Activated naive CD8-positive, alpha-beta T cell treated with anti-CD3 and anti-CD28 coated beads, Interleukin-2, amount 50 U/mL, for 24 hours (primary cell): ENCODE measurements at places on chromosomes 12 and 14.

DNA sequence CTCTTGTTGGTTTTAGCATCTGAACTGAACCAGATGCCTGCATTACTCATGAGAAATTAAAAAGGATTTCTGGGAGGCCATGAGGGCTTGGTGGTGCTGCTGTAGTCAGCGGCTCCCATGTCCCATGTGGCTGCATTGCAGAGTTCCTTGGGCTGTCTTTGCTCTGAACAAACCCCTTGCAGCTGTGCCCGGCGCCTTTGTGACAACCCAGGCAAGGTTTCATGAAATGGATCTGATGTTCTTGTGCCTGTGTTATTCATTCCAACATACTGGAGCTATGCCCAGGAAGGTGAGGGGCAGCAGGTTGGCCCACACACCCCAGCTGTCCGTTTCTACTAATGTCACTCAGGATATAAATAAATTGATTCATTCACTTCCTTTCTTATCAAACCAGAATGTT lies 40.8 kb downstream of the TGFB3 start:
- no peak for DNase-seq

GRCh38 chr12:51972849-51973273 lies 21.4 kb downstream of the ACVR1B start:
- DNase-seq: peak; percentile 71

- DNase-seq: no peak
Measured at GRCh38 chr14:65419593-65420252, 7.2 kb downstream of the FUT8 start.

DNA sequence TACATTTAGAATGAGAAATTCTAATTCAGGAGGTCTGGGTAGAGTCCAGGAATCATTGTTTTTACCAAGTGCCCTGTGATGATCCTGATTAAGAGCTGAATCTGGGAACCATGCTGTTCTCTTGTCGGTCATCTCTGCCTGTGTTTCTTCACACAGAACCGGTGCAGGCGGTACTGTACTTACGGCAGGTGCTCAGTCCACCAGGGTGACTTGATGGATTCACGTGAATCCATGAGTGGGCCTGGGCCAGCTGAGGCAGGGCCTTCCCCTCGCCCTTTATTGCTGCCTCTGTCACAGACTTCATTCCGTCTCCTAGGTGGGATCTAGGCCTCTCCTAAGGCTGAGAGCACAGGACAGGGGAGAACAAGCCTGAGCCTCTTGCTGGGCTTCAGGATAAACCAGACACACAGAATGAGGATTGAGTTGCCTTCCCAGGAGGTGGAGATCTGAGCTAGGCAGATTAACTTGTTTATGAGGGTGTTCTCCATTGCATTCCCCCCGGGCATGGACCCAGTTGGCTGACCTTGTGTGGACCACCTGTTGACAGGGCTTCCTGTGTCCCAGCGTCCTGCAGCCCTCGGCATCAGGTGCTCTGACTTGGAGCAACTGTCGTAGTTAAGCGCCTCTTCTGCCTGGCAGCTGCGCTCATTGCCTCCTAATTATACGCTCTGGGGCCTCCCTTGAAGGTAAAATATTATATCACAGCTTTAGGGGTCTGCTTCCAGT lies 42.1 kb downstream of the B4GALNT3 start:
- DNase-seq: no peak

DNA sequence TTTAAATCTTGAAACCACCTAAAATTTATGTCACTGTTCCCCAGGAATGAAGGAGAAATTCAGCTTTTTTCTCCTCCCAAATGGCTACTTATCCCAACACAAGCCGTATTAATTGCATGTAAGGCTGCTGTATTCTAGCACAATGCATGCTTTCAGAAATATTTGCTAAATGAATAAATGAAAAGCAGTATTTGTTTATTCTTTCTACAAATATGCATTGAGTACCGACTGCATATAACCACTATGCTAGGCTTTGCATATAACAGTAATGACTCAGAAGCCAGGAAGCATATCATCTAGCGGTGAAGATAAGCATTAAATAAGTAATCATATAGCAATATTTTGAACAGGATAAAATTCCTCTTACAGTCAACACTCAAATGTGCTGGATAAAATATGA lies 5.7 kb upstream of the LRR1 start:
- DNase-seq: no peak

DNA sequence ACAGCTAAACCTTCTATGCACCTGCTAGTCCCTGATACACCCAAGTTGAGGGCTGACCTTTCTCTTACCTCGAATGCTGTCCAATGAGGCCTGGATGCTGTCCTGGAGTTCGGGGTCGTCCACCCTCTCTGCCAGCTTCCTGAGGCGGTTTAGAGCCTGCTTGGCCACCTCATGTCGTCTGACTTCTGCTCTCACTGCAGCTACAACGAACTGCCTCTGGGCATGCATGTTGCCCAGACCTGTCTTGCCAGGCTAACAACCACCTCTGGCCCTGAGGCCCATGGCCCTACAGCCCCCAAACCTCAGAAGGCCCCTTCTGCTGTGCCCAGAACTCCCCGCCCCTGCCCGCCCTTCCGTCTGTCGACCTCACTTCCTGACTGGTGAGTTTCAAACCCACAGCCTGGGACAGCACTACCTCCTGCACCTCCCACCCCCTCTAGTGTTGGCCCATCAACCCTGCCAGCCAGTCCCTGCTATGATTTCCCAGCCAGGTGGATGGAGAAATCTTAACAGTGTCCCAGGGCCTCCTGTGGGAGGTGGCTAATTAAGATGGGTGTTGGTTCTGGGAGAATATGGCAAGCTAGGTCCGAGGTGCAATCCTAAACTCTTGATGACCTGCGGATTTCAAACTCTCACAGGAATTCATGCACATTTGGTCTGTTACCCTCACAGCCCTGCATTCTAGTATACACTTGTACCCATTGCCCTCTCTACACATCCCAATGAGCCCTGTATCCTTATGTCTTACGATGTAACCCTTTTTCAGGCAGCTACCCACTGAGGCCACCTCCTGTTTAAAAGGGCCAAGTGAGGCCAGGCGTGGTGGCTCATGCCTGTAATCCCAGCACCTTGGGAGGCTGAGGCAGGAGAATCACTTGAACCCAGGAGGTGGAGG lies 2.7 kb upstream of the TSPAN31 start:
- peak; percentile 78 for DNase-seq

DNA sequence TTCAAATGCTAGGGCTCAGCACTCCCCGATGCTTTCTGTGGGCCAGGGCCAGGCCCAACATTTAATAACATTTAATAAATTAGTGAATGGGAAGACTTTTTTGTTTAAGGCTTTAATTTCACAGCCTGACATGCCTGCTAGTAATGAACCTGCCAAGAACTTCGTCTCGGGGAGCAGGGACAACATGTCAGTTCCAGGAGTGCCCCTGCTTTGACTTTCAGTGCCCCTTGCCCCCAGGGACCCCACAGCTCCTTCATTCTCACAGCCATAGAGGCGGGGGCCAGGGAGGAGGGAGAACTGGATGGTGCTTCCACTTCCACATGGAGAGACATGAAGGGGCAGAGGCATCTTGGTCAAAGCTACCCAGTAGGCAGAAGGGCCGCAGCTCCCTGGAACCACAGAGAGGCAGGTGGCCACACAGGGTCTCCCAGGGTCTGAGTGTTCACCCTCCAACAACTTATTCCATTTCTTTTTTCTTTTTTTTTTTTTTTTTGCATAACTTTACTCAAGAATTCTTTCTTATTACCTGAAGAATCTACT lies 66.0 kb upstream of the DDX11 start:
- DNase-seq: no peak

- DNase-seq: no peak
Measured at GRCh38 chr12:2895051-2895451, 4.4 kb downstream of the TULP3 start.

DNA sequence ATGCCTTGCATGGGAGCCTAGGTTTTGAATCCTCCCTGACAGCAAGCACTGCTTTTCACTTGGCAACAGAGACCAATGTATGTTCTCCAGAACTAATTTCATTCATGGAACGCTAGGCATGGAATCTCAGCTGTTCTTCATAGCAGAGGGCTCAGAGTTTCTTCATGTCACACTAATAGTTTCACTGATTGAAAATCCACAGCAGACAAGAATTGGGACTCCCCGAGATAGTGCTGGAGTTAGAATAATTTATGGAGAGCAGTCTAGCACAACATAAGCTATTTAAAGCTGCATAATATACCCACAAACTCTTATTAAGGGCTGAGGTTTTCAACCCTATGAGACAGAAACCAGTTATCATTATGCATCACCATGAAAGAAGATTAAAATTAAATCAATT lies 342.5 kb downstream of the TMEM132D start:
- DNase-seq: no peak

DNA sequence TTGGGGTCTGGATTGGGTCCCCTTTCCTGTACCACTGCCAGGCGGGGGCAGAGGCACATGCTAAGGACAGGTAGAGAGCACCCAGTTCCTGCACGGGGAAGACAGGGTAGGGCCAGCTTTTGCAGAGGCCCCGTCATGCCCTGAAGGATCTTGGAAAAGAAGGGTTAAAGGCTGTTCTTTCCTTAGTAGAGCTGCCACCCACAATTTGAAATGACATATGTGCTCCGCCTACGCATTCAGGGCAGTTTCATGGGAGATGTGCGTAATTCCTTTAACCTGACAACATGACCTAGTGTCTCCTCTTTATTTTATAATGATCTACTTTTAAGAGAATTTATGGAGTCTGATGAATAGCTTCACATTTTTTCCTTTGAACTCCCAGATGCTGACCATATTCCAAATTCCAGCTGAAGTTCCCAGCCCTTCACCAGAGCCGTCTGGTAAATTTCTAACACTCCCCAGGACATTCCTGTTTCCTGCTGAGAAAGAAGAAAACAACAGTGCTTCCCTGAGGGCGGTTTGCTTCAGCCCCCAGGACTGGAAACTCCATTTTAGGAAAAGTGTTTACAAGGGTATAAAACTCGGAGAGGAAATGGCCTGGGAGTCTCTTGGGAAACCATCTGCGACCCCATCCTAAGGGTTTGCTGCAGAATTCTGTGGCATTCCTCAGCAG lies 58.9 kb upstream of the PLEKHG3 start:
- DNase-seq: no peak

DNA sequence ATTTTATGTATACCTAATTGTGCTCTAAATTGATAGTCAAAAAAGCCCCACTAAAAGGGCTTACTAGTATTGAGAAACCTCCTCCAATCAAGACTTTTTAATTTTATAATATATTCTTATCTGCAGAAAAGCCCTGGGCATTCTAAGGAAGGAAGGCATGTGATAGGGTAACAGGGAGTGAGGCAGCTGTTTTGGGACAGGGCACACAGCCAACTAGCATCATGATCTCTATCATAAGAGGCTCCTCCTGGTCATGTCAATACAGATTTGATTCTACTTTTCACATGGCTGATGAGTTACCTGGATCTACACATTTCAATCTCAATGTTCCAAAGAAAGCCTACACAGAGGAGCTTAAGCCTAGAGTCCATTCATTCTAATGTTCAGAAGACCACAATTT lies 9.1 kb downstream of the ADAM20 start:
- no peak for DNase-seq

DNA sequence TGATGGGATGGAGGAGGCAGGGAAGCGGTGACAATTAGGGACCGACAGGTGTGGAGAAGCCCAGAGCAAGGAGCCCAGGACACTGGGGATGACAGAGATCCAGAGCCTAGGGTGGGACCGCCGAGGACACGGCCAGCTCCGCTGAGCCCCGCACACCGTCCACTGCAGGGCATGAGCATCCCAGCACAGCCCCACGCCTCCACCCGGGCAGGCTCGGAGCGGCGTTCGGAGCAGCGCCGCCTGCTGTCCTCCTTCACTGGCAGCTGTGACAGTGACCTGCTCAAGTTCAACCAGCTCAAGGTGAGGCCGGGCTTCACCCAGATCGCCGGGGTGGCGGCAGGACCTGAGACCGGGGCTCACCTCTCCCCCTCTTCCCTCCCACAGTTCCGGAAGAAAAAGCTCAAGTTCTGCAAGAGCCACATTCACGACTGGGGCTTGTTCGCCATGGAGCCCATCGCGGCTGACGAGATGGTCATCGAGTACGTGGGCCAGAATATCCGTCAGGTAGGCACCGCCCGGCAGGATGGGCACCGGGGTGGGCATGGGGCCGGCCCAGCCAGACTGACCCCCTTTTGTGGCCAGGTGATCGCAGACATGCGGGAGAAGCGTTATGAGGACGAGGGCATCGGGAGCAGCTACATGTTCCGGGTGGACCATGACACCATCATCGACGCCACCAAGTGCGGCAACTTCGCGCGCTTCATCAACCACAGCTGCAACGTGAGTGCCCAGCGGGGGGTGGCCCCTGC lies 23.7 kb downstream of the SETD1B start:
- DNase-seq: no peak

DNA sequence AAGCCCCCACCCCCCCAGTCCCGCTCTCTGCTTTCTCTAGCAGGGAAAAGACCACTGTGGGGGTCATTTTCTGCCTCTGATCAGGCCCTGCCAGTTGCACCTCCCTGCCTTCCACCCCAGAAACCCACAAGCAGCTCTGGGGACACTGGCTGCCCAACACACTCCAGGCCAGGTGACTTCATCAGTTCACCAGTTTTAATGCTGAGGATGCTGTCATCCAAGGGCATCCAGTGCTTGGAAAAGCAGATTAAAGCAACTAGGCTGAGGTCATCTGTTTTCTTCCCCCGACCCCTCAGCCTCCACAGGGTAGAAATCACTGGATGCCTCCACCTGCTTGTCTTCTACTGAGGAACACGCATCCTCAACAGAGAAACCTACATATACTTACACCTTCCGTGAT lies 282.4 kb downstream of the DPF3 start:
- no peak for DNase-seq
